Hematopoietic multipotent progenitor cell treated with erythropoietin and hydrocortisone succinate and interleukin-3 and kit ligand, for 15 days (in vitro differentiated cells): ENCODE measurements at places on chromosomes 7 and 10.

GRCh38 chr10:129659508-129660268 is 192.6 kb downstream of the MGMT start:
- DNase-seq, result no peak

- no peak for DNase-seq
These were observed 496.2 kb upstream of the SEMA3D start for GRCh38 chr7:85682833-85683620.

DNA sequence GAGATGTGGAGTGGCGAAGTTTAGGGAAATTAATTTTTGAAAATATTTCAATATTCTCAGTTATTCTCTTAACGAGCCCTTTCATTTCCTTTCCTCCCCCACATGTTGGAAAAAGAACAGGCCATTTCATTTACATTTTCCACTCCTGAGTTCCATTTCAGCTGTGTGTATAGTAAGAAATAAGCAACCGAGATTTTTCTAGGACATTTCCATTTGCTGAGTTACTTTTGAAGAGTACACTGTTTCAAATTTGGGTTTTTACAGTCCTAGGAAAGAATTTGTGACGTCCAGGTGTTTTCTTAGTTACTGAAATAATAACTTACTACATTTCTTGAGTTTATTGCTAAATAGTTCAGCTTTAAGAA is 1.2 kb downstream of the SEPTIN7 start:
- DNase-seq, result no peak

DNA sequence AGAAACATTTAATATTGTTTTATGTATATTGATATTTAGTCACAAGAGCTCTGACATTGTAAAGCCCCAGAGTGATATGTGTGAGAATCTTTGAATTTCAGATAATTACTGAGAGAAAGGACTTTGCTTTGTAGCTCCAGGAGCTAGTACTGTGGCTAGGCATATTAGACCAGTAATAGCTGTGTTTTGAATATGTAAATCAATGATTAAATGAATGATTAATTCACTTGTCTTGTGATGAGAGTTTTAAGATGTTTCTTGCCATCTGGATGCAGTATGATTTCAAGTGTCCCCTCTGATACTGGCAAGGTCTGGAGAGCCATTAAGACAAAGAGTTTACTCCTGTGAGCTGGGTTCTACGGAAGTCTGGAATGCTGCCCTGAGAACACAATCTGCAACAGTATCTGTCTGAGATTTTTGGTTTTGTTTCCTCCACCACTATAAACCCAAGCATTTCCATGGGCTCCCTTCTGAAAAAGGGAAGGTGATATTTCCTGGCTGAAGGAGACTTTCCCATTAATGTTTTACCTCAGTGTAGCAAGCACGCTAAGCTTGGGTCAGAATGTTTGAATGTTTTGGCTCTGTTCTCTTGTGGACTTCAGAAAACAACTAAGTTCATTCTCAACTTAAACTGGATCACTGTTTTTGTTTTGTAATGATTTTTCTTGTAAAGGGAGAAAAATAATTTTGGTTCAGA is 61.3 kb upstream of the BICC1 start:
- no peak for DNase-seq

GRCh38 chr7:99894738-99895137 is 17.9 kb upstream of the OR2AE1 start:
- DNase-seq, result no peak

- DNase-seq, result no peak
These were observed 169.2 kb downstream of the ZNF438 start for GRCh38 chr10:30862486-30862885.

DNA sequence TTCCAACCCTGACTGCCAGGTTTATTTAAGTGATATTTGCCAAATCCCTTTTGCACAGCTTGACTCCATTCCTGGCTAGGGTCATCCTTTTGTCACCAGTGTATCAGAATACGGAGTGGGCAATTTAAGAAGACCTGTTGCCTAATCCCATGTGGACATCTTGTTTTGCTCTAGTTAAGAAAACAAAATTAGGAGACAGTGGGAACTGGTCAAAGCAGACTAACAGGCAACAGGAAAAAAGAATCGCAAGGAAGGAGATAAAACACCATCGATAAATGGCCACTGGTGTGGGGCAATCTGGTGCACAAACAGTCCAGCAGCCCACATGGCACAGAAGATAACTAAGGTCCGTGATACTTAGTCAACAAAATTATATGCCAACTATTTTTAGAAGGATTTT is 21.4 kb downstream of the KDM7A start:
- DNase-seq, result no peak

DNA sequence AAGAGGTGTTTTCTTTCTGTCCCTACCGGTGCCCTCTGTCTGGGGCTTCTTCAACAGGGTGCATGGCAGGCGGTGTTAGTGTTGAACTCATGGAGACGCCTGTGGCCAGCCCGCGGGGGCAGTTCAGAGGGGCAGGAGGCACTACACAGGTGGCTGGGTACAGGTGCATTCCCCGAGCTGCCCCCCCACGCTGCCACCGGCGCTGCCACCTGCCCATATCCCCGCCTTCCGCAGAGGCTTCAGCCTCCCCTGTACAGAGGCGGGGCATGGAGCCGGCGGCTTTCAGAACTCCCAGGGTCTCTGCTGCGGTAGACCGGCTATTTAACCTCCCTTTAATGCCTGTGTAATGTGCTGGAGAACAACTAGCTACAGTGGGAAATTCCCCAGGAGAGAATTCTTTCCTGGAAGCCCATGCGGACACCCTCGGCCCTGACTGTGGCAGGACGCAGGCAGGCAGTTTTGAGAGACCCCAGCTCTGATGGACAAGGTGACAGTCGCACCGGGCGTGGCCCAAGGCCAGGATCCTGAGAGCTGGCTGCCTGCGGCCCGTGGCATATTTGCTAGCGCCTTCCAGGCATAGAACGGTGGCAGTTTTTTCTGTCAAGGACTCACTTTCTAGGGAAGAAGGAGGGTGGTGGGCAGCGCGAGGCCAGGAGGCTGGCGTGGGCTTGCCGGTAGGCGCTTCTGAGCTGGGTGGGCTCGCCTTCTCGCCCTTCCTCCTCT is 53.7 kb upstream of the ZNF32 start:
- DNase-seq, result no peak

GRCh38 chr10:128062881-128063563 is 63.2 kb downstream of the MKI67 start:
- DNase-seq, result no peak

- no peak for DNase-seq
These were observed 536.0 kb upstream of the STEAP1 start for GRCh38 chr7:89618274-89618673.

DNA sequence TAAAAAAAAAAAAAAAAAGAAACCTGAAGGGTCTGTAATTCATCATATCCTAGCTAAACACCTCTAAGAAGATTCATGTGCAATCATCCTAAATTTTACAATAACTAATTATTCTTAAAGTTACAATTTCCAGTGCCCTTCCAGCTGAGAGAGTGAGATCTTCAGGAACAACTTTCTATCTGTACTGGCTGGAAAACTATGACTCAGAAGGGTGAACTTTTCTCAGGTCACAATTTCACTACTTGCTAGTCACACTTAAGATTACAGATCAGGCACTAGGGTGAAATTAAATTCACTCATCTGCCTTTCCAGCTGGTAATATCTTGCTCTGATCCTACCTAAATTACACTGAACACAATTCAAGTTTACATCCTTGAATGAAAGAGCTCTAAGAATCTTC is 158.8 kb downstream of the ANK3 start:
- no peak for DNase-seq

DNA sequence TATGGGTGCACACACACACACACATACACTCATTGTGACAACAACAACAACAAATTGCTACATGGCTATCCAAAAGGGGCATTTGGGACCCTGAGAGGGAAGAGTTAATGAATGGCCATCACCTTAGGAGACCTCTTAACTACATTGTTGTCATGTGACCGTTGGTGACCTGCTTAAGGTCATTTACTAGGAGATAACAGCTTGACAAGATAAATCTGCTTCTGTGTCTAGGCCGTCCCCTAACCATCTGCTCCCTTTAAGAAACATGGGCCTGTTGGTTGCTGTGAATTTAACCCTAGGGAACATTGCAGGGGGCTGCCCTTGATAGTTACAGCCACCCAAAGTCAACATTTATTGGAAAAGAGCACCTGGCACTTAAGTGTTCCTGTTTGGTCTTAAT is 29.7 kb downstream of the C1QL3 start:
- no peak for DNase-seq

DNA sequence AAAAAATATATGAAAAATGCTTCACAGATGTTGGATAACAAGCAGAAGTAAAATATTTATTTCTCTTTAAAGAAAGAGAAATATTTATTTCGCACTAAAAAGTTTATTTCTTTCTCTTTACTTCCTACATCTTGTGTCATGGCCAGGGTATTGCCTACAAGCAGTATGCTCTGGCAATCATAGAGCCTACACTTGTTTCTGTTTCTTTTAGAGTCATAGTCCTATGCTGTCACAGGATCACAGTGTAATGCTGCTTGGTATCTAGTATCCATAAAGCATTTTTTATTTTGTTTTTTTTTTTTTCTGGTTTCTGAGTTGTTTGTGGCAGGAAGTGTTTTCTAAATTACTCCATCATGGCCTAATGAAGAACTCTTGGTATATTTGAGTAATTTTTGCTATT is 116.0 kb downstream of the ATRNL1 start:
- no peak for DNase-seq

DNA sequence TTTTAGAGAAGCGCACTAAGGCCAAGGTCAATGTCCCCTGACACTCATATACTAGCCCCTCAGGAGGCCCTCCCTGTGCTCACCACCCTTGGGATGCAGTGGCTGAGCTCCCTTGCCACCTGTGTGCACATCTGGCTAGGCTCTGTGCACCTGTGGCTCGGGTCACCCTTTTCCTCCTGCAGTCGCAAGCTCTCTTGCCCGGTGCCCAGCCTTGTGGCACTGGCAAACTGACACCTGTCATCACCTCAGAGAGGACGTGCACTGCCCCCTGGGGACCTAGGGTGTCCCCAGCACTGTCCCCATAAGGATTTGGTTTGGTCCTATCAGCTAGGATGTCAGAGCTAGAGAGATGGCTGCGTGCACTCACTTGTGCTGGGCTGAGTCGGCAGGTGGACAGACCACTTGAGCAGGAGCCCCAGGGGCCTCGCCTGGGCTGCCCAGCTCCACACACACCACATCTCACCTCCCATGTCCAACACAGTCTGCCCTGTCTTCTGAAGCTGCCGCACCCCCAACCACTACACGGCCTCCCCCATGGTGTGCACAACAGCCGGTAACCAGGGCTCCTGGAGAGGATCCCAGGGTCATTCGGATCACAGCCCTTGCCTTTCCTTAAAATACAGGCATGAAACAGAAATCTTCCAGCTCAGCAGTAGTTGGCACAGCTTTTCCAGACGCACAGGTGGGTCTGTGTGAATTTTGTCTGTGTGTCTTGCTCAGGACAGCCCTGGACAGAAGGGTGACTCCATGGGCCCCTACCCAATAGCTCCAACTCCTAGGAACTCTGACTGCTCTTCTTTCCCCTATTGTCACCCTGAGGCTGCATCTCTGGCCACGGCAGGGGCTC is 111.0 kb downstream of the GRID1 start:
- no peak for DNase-seq

- no peak for DNase-seq
These were observed 25.5 kb downstream of the C1GALT1 start for GRCh38 chr7:7207876-7208275.

DNA sequence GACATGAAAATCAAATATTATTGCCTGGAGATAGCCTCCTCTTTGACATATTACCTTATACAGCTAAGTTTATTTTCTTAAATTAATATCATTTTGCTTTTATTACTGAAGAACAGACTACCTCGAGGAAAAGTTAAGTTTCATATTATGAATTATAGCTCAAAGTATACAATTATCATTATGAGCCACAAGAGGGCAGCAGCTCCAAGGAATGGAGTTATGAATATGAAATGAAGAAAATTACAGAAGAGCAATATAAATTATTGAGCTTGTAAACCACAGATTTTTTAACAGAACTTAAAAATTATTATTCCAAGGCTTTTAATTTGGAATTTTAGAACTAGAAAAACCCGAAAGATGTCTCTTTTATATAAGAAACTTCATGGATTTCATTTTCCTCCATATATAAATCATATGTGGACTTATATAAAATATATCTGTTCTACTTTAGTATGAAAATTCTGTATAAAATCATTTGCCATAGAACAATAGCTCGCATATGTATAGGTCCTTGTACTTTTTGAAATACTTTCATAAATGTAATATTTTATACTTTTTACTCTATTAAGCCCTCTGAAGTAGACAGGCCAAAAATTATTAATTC is 40.1 kb downstream of the IQUB start:
- DNase-seq, result peak; percentile 60

GRCh38 chr10:788796-789748 is 99.6 kb upstream of the DIP2C start:
- DNase-seq, result no peak

GRCh38 chr10:24930427-24930826 is 22.0 kb downstream of the PRTFDC1 start:
- DNase-seq, result no peak

DNA sequence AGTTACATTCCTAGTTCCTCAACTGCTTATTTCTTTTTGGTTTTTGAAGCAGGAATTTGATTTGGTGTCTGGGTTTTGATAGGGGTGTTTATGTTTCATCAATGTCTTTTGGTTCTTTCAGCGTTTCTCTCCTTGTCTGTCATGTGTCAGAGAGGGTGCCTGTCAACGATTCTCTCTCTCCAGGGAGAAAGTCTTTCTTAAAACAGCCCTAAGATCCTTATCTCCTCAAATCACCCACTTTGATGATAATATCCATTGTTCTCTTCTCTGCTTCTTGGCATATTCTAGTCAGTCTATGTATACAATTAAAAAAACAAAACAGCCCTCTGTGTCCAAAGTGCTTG is 77.2 kb downstream of the TCF7L2 start:
- no peak for DNase-seq

DNA sequence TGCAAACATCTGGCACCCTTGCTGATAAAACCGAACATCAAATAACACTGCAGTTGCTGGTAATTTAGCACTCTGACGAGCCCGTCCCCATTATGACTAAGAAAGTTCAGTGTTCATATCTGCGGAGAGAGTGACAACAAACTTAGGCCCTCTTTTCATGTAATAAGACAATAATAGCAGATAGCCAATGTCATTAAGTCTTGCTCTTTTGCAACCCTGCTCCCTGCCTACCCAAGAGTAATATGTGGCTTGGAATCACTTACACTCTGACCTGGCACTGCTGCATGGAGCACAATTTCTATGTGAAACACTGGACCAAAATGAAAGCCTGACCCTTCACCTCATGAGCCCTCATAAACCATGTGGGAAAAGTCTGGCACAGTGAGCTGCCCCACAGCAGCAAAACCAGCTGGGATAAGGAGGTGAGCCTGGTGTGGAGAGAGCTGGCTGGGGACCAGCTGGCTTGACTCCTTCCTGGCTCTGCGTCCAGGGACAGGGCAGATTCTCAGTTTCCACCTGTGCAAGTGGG is 86.5 kb downstream of the HIPK2 start:
- no peak for DNase-seq

DNA sequence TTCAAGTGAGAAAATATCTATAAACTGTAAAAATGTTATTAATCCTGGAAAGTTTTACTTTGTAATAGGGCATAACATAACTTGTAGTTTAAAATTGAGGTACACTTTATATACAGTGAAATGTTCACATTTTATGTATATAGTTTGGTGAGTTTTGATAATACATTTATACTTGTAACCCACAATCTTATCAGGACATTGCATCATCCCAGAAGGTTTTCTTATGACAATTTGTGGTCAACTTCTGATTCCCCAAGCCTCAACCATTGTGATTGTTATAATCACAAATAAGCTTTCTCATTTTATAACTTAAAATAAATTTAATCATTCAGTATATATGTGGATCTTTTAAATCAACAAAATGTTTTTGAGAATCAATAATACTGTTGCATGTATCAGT is 151.1 kb downstream of the TFPI2 start:
- no peak for DNase-seq

- no peak for DNase-seq
These were observed 28.3 kb downstream of the EBF3 start for GRCh38 chr10:129935867-129936152.

- no peak for DNase-seq
These were observed 95.6 kb upstream of the ASAH2 start for GRCh38 chr10:50346942-50347341.
